AG09319 (cell line): ENCODE measurements at places on chromosomes 2 and 18.

GRCh38 chr2:100812573-100812972 lies 7.4 kb upstream of the NPAS2 start:
- no peak for DNase-seq

GRCh38 chr18:6056171-6056910 lies 161.0 kb upstream of the TMEM200C start:
- DNase-seq: no peak

- no peak for DNase-seq
These were observed 81.4 kb upstream of the LPIN2 start for GRCh38 chr18:3094338-3094684.

GRCh38 chr2:63060472-63060991 lies 9.9 kb downstream of the OTX1 start:
- DNase-seq: no peak

GRCh38 chr2:98895221-98895620 lies 40.8 kb downstream of the CRACDL start:
- DNase-seq: no peak

GRCh38 chr2:161992531-161992930 lies 81.5 kb downstream of the DPP4 start:
- DNase-seq: no peak

DNA sequence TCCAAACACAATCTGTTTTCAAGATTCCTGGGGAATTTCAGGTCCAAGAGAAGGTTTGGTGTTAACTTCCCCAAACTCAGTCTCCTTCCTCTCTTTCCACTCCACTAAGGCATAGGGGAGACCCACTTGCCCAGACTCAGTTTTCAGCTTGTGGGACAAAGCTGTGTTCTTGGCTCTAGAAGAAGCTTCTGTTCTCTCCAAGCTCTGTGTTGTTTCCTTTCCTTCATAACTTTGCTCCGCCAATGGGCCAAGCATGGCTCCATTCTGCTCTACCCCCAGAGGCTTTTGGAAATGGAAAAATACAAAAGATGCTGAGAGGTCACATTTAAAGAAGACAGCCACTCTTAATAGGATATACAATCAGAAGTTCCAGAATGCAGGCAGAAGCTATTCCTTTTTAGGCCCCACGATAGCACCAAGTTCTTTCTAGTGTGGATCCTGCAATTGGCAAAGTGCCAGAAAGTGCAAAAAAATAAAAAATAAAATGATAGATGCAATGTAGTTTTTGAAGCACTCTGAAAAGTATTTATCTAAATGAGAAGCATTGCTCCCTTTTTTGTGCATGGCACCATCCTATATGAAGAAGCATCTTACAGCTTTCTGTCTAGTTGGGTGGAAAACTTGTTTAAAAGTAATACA lies 510.1 kb downstream of the TXNL1 start:
- no peak for DNase-seq

GRCh38 chr2:129178356-129178755 lies 801.1 kb upstream of the RAB6C start:
- no peak for DNase-seq

GRCh38 chr2:164840458-164840929 lies 1.1 kb downstream of the COBLL1 start:
- no peak for DNase-seq

DNA sequence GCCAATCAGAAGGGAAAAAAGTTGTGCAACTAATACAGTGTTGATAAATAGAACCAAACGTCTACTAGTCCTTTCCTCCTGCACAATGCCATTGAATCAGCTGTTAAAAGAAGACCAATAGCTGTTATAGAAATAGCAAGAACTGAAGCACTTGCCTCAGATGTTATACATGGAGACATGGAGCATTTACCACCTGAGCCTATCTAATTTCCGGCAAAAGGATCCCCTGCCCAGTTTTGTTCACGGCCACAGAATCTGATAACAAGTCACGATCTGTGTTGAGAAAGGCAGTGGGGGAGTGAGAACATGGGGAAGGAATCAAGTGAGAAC lies 285.4 kb downstream of the ZEB2 start:
- DNase-seq: no peak

- no peak for DNase-seq
These were observed 76.9 kb downstream of the NCK2 start for GRCh38 chr2:105821428-105822125.

GRCh38 chr18:37902344-37902743 lies 336.7 kb upstream of the CELF4 start:
- DNase-seq: no peak

- no peak for DNase-seq
These were observed 23.2 kb downstream of the KCNF1 start for GRCh38 chr2:10934979-10935350.

DNA sequence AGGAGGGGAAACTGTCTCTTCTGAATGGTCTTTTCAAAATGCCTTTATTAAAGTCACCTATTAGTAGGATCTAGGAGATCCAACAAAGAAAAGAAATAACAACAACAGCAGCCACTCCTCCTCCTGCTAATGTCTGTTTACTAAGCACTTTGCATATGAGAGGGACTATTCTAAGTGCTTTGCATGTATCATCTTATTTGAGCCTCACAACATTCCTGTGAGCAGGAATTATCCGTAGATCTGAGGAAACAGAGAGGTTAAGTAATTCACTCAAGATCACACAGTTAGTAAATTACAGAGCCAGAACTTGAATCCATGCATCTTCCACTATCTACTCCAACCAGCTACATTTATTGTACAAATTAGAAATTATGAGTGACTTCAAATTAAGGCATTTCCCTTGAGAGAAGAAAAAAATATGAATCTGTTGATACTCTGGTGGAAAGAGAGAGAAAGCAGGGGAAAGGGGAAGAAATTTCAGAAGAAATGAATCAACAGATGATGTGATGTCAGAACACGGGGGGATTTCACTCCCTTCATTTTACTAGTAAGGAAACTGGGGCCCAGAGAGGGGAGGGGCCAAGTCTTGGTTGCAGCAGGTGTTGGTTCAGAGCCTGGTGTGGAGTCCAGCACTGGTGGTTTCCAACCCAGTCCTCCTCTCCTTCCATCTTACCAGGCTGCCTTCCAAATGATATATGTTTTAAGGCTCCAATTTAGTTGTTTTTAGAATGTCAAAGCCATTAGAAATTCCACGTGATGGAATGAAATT lies 49.7 kb downstream of the TSN start:
- DNase-seq: no peak

DNA sequence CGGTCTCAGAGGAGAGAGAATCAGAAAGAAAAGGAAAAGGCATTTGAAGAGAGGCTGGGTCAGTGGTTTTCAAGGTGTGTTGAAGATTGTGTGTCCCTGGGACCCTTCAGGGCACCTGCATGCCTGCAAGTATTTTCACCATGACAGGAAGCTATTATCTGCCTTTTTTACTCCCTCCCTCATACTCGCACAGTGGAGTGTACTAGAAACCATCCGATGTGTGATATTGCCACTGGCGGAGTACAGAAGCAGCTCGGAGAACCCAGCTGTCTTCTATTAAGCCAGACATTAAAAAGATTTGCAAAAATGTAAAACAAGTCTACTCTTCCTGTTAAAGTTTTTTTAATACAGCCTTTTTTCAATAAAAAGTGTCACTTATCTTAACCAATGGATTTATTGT lies 33.7 kb upstream of the RFX8 start:
- DNase-seq: no peak

DNA sequence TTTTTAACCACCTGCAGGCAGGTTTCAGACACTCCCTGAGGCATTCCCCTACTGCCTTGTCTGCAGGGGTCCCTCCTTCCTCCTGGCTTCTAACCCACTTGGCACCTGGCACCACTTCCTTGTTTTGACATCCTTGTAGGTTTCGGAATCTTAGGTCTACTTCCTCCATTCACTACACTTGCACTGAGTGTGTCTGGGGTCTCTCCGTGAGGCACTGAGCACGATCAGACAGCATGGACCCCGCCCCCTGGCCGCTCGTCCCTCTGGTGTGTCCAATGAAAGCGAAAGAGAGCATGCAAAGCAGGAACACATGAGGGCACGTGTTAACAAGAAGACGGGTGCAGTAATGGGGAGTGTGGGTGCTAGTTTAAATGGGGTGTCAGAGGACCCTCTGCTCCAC lies 63.8 kb downstream of the HAUS1 start:
- DNase-seq: no peak

DNA sequence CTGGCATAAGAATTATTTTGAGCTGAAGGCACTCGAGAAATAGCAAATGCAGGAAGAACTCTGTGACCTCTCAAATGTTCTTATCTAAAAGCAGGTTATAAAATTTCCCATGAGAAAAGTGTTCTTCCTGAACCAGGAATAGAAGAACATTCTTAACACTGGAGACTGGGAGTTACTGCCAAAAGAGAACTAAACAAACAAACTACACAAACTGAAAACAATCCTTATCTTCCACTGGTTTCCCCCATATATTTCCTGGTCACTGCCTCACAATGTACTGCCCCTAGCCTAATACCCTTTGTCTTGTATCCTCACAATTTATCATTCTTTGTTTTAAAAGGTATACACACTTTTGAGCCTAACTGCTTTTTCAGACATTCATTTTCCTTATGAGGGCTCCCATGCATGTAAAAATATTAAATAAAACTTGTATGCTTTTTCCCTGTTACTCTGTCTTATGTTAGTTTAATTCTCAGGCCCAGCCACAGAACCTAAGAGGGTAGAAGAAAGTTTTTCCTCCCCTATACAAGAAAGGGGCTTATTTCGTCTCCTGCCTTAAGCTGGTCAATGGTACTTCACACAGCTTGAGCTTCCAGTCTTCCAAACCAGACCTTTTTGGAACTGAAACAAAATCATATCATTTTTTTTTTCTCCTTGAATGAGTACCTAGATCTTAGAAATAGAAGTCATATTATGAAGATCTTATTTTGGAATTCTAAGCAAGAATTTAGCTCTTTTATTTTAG lies 110.6 kb downstream of the MSTN start:
- DNase-seq: no peak

DNA sequence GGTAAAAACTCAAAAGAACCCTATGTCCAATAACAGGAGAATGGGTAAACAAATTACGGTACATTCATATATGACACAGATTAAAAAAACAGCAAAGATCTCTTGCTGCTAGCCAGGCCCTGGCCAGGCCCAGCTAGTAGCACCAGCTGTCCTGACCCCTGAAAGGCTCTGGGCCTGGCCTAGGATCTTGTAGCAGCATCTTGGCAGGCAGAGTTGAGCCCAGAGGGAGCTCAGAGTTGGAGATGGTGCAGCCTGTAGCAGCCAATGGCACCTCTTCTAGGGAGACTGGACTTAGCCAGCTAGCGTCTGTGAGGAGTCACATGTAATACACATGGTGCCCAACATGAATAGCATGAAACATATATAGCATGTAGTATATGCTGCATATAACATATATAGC lies 69.1 kb downstream of the HS6ST1 start:
- DNase-seq: no peak

DNA sequence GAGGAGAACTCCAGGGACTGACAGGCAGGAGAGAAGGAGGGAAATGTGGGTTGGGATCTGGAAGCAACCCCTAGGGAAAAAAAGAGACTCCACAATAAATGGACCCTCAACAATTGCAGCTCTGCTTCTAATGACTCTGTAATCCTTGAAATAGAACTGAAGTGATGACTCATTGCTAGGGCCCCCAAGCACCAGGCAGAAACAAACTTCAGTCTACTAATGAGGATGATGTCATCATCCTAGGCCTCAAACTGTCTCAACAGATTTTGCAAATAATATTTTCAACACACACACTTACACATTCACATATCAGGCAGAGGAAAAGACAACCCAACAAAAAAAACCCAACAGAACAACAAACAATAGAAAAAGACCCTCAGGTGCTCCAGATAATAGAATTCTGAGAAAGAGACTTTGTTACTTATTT lies 143.3 kb downstream of the HDAC4 start:
- DNase-seq: no peak

DNA sequence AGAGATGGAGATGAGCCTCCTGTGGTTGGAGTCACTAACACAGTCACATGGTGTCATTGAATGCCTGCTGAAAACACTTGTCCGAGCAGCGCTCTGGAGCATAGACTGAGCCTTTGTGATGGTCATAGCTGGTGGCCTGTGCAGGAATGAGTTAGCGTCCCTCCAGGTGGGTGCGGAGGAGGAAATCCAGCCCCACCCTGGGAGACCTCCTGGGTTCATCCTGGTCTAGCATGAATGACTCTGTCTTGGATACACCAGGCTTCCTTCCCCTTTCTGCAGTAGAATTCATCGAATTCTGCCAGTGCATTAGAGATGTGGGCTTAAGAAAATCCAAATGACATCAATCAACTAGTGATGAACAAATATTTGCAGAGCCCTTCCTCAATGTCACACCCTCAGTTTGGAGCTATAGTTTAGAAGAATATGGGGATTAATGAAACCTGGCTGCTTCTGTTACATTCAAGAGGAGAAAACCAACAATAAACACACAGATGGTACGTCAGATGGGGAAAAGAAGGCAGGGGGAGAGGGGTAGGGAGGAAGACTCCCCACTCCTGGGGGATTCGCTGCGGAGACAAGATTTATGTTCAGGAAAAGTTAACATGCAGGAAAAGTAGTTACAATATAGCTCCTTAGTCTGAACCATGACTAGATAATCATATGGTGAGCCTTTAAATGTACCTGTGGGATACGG lies 136.7 kb downstream of the DDX1 start:
- no peak for DNase-seq

- no peak for DNase-seq
These were observed 44.9 kb downstream of the PSMG2 start for GRCh38 chr18:12747530-12748315.

DNA sequence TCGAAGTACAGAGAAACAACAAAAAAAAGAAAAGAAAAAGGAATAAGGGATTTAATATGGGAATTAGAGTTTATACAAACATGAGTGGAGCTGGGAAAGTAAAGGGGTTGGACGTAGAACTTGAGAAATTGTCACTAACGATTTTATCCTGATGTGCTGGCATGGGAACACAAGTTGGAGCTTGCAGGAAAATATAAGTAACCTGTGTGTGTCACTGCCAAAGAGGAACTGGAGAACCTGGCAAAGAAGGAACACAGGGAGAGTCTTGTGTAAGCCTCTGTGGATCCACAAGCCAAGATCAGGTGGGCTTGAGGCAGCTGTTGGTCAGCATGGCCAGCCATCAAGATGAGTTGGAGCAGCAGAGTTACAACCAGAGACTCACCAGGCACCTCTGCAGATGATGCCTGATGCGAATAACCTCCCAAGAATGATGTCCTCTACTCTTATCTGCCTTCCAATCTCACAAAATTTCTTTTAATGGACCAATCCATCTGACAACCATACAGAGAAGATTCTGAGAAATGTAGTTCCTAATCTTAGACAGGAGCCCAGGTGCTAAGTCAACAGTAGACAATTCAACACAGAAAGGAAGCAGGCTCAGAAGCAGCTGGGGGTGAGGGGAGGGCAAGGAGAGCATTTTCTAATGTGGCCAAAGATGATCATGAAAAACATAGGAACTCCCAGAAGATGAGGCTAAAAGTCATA lies 77.0 kb upstream of the SPOPL start:
- no peak for DNase-seq
